Dermis microvascular lymphatic vessel endothelial cell (primary cell): ENCODE measurements at places on chromosomes 2 and 18. TPM values are rescaled to one million over a fixed set of nuclear protein-coding genes. Genes with fewer than 3 reads are reported as not detected.

Gene ACMSD
- total RNA-seq = not detected in 2 replicates

Gene KATNAL2
- total RNA-seq = 0.25 and 0.64 TPM in 2 replicates

Gene NT5DC4
- total RNA-seq = not detected in 2 replicates

Gene CABYR
- 0.76 and 3.1 TPM in 2 replicates for total RNA-seq

Gene MARCO
- total RNA-seq = not detected in 2 replicates

Gene IL1F10
- total RNA-seq = not detected in 2 replicates

Gene CD8A
- under 0.01 TPM in 2 replicates for total RNA-seq

Gene FAM161A
- 0.76 and 0.90 TPM in 2 replicates for total RNA-seq

Gene SLC4A5
- under 0.01 and 0.25 TPM in 2 replicates for total RNA-seq

DNA sequence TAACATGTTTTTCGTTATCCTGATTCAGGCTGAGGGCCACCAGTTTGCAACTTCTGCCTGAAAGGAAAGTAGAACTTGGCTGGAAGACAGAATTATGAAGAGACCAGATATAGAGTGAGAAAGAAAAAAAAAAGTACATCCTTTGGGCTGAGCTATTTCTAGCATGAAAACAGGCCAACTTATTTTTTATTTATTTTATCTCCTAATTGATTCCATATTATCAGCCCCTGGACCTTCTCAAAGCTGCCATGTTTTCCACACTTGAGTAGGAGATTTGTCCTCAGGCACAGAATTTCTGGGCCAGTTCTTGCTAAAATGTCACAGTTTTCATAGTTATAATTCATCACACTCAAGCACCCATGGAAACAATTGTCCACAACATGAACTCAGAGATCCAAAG is 586.8 kb upstream of the CNTNAP5 start:
- no peak for DNase-seq

DNA sequence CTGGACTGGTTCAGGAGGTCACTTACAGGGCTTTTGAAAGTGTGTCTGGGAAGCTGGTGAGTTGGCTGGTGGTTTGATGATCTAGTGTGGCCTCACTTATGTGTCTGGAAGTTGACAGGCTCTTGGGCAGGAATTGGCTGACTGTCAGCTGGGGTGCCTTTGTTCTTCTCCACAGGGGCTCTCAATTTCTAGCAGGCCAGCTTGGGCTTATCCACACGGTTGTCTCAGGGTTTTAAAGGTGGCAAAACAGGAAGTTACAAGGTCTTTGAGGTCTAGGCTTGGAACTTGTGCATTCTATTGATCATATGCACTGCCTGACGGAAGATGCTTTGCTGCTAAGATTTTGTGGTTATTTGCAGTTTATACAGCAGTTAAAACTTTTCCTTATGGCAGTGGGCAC is 52.0 kb upstream of the CELF4 start:
- no peak for DNase-seq

DNA sequence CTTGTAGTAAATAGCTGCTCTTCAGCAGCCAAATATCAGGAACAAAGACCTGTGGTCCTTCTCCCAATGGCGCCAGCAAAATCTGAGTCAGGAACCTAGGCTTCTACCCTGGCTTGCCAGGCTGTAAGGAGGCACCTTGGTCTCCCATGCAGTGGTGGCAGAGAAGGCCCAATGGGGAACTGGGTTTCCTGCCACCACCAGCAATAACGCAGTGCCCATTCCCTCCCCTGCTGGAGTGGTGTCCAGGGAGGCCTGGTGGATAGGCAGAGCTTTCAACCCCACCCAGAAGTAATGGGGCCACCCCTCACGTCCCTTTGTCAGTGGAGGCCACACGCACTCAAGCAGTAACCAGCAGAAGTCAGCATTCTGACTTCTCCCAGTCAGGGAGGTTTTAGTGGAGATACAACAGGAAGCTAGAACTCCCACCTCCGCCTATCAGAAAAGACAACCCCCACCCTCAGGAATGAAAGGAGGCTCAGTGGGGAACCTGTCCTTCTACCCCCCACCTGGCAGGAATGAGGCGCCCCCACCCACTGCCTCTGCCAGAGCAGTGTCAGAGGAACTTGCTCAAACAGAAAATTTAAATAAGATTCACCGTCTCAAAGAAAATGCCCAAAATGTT is 132.4 kb downstream of the COPS8 start:
- no peak for DNase-seq

GRCh38 chr2:95052307-95052706 is 26.8 kb downstream of the MAL start:
- no peak for DNase-seq

GRCh38 chr2:98569197-98569793 is 39.0 kb downstream of the COA5 start:
- DNase-seq = peak; percentile 51

DNA sequence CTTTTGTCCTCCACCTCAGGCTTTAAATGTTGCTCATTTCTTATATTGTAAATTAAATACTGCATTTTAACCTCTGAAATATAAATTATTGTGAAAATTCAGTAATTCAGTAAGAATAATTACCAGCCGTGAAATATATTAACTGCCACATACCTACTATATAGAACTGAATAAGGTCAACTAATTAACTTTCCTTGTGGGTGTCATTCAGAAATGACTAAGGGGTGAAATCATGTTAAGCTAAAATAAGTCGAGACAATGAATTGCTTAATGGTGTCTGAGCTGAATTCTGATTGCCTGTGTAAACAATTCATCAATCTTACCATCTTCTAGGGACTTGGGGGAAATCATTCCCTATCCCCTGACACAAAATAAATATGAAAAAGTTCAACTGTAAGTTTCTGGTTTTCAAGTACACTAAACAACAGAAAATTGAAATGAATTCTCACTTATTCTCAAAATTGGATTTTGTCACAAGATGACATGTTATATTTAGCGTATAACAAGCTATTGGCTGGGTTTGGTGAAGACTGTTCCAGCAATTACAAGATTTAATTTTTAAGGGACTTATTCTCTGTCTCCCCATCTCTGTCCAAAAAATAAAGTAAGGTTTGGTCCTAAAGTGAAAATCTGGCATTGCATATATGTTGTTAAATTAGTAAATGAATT is 255.1 kb downstream of the METTL4 start:
- DNase-seq = no peak

DNA sequence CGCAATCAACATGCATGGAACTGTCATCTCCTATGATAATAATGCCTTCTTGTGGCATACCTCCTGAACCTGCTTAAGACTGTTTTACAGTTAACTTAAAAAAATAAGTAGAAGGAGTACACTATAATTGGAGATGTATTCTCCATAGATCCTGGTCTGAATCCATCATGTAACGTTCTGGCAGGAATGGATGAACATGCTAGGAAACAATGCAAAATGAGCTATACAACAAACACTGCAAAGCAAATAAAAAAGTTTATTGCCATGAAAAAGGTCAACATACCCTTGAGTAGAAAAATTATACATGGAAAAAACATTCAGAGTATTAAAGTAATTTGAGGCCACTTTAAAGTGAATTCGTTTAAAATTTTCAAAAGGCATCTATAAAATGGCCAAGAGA is 71.5 kb upstream of the SCN7A start:
- DNase-seq = no peak

GRCh38 chr2:240184656-240185055 is 44.2 kb upstream of the OTOS start:
- no peak for DNase-seq

DNA sequence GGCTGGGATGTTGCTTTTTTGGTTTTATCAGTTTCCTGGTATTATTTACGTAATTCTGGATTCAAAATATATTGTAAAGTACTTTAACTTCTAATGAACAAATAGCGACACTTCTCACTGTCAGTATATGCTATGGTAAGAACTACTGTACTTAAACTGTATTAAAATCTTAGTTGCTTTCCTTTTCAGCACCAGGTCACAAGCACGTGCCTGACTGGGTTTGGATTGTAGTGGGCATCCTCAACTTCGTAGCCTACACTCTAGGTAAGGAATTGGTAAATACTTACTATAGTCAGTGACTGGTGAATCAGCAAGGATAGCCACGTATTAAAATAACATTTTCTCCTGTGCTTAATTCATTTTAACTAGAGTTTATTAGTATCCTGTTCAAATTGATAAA is 20.4 kb upstream of the ADGRF3 start:
- DNase-seq = no peak

GRCh38 chr2:98448441-98449145 is 3.9 kb downstream of the INPP4A start:
- DNase-seq = no peak

DNA sequence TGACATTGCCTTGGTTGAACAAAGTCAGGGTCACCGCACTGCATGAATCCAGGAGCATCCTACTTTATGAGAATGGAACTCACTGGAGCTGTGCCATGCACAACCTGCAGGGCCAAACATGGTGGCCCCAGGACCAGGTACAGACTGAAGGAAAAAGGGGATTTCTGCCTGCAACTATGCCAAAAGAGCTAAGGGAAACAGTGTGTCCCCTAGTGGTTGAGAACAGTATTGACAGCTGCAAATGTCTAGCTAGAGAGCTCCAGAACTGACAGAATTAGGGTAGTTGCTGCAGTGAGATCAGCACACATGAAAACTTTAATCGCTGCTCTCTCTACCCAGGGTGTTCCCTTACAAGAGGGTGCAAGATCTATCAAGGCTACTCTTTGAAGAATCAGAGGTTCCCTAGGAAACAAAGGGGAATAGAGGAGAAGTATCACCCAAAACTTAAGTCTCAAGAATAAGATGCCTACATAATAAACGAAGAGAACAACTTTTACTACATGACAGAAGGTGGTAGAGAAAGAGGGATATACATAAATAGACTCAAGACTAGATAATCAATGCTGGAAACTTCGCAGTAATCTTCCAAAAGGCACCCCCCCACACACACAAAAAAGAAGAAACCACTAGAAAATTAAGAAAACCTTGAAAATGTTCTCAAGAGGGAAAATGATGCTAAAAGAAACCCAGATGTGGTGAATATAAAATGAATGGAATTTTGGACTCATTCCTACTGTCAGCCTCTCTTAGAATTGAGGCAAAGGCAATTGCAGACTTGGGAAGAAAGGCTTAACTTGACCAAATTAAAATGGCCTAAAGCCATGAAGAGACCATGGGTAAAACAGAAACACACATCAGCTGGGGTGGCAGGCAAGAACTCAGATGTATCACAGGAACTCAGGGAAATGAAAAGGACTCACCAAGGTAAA is 43.6 kb upstream of the IHH start:
- DNase-seq = peak; percentile 49

- DNase-seq = no peak
Measured at GRCh38 chr2:143397884-143398614, 268.8 kb downstream of the ARHGAP15 start.
